ENCODE measurements at places on chromosomes 11 and 22.
A peak's percentile ranks its signal among the peaks of the same experiment; 100 is the strongest.

GRCh38 chr11:124983674-124984511, 29.9 kb downstream of the CCDC15 start:
- no peak for DNase-seq

GRCh38 chr11:134207538-134208239, 16.1 kb downstream of the NCAPD3 start:
- DNase-seq: peak; percentile 30

- DNase-seq: no peak
Observed at GRCh38 chr11:394034-394857, at the start of gene PKP3. PKP3 (plus strand) TSS chr11:394209; CDS start chr11:394293, 84 bp downstream.

- DNase-seq: no peak
Observed at GRCh38 chr11:115217726-115218311, 286.4 kb downstream of the CADM1 start.

- peak; percentile 62 for DNase-seq
Observed at GRCh38 chr22:36277482-36278291, 24.8 kb downstream of the APOL1 start.

- DNase-seq: no peak
Observed at GRCh38 chr22:49274754-49275380, 552.8 kb downstream of the BRD1 start.

DNA sequence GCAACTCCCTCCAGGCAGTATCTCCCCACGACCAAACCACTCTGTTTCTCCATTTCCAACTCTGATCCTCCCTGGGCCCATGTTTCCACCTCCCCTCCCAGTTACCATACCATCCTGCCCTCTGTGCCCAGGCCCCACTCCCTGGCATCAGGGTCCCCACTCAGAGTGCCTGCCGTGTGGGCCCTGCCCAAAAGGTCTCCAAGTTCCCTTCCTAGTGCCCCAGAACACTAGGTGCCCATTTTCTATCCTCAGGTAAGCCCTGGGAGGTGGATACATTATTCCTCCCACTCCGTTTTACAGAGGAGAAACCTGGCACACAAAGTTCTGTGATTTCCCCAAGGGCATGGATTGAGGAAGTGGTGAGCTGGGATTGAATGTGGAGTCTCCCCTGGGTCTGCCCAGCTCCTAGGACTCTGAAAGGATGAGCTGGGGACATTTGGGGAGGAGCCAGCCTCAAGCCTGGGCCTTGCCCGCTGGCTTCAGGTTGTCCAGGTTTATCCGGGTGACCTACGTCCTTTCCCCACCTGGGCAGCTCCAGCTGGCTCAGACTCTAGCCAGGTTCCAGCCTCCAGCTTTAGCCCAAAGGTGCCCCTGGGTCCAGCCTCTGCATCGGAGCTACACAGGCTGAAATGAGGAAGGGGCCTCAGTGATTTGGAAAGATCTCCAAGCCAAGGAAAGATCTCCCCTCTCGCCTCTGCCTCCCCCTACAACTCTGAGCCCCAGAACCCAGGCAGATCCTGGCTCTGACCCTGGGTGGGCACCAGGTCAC, 2.2 kb upstream of the GSTT4 start:
- DNase-seq: no peak

DNA sequence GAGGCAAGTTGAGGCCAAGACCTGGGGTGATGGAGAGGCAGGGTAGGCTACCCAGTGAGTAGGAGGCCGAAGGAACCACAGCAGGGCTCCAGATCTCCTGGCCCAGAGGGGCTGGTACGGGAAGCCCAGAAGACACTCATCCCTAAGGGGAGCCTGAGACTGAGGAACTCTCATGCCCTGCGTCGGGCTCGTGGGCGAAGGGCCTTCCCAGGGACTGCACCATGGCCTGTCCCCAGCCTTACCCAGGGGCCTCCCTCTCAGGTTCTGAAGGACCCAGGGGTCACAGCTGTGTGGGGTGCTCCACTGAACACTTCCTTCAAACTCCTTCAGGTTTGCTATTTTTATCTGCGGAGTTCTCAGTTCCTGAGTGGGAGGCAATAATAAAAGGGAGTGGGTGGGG, 15.8 kb upstream of the SYT12 start:
- DNase-seq: no peak

DNA sequence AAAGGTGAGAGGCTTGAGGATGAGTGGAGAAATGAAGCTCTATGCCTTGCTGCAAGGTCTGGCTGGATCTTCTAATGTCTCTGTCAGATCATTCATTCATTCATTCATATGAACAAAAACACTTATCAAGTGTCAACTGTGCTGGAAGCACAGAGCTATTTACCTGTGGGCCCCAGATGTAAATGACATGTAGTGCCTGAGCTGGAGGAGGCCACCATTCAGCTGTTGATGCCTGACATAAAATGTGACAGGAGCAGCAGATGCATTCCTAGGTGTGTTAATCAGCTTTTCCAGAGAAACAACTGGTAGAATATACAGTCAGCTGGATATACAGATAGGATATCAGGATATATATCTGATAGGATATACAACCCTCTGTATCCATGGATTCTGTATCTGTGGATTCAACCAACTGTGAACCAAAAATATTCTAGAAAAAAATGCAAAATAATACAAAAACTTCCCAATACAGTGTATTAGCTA, 44.5 kb downstream of the TSPAN18 start:
- no peak for DNase-seq

DNA sequence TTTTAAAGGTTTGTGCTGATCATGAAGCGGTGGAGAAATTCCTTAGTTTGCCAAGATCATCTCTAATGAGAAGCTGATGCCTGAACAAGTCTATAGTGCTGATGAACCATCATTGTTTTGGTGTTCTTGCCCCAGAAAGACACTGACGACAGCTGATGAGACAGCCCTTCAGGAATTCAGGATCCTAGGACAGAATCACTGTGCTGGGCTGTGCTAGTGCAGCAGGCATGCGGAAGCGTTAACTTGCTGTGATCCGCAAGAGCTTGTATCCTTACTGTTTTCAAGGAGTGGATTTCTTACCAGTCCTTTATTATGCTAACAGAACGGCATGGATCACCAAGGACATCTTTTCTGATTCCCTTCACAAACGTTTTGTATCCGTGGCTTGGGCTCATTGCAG, 104.1 kb downstream of the TBC1D22A start:
- DNase-seq: no peak

DNA sequence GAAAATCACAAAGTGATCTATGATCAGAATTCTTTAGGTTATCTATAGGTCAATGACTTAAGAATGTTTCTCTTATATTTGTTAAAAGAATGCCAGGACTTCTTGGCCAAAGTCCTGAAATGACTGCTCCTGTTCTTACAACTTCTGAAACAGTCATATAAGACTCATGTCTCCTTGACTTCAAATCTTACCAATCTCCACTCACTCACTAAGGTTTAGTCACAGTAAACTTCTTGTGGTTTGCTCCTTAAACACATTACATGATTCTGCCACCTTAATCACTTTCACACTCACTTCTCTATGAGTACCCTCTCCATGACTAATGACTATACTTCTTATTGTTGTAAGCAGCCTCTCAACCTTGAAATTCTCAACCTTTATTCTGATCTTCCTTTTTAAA, 648.7 kb upstream of the CCDC179 start:
- no peak for DNase-seq

GRCh38 chr11:3074912-3075589, 17.8 kb upstream of the CARS1 start:
- no peak for DNase-seq

DNA sequence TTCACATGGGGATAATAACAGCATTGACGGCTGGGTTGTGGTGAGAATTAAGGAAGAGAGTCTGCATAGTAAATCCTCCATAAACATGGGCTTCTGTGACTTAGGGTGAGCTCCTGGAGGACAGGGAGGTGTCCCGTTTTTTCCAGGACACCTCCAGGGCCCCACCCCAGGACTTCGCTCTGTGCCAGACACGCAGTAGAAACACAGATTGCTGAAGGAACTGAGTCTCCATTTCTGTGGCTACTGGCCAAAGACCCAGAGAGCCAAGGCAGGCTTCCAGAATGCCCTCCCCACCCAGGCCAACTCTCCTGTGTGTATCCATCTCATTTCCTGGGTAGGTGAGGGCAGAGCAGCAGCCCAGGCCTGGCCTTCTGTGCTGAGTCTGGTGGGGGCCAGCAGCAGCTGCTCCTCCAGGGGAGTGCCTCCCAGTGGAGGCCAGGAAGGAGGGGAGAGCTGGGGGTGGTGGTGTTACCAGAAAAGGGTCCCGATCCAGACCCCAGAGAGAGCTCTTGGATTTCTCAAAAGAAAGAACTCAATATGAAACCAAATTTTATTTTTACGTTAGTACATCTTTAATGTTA, 9.5 kb upstream of the RFPL3 start:
- no peak for DNase-seq

DNA sequence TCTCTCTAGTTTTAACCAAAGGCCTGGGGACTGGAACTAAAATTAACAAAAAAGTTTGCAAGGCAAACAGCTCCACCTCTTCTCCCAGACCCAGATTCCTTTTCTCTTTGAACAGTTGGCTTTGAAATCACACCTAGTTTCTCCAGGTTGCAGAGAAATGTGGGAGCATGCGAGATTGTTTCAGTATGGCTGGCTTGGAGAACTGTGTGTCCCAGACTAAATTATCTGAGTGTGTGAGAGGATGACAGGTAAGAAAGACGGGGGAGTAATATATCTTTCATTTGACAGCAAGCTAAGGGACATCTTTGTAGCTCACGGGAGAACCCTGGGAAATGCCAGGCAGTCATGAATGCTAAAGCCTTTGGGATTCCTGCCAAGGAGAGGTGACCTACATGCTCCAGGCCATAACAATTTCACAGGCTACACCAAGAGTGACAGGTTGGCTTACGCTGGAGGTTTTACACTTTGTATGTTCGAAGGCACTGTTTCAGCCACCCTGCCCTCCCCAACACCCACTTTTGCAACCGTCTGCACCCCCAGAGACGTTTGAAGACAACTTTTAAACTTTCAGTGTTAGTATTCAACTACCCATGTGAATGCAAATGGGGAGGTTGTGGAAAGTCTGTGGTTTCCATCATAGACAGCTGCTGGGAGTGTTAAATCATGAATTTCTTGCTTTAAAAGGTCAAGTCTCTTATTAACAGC, 109.3 kb upstream of the SNX19 start:
- no peak for DNase-seq

DNA sequence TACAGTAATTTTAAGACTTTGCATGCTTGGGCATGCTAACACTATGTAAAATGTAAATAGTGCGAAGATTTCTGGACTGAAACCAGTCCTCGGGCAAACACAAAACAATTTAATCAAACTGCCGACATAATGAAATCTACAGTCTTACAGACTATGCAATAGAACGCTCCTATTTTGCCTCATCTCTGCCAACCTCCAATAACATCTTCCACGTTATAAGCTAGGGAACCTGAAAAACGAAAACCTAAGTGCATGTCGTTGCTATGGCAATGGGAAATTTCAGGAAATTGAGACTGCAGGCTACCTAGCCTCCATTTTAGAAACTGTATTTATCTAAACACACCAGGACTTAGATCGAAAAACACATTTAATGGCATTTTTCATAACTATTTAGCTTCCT, 1.1 kb downstream of the CSTF3 start:
- DNase-seq: peak; percentile 58

DNA sequence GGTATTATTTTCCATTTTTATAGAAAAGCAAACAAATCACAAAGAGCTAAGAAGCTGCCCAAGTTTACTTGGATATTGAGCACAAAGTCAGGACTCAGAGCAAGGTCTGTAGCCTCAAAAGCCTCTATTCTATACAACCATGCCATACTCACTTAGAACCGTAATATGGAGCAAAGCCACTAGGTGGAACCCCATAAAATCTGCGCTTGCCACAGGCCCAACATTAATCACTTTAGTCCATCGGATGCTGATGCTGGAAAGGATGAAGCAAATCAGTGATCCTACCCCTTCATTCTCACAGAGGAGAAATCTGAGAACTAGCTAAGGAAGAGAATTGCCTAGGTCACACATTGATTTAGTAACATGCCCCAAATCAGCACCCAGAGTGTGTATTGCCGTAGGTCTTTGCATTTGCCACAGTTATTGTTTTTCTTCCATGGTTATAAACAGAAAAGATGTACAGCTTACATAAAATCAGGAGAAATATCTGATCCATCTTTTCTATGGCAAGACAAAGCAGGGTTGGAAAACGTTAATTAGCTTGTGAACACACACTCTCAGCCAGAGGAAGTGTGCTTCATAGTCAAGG, 56.7 kb upstream of the RAB38 start:
- peak; percentile 54 for DNase-seq

- DNase-seq: no peak
Observed at GRCh38 chr11:82754410-82754809, 20.7 kb upstream of the FAM181B start.

- peak; percentile 100 for DNase-seq
Observed at GRCh38 chr22:24555165-24556039, at the start of gene SNRPD3. SNRPD3 (plus strand) TSS chr22:24555999; CDS start chr22:24557675, 1,676 bp downstream.

- no peak for DNase-seq
Observed at GRCh38 chr11:102868339-102868738, 6.4 kb downstream of the MMP12 start.

DNA sequence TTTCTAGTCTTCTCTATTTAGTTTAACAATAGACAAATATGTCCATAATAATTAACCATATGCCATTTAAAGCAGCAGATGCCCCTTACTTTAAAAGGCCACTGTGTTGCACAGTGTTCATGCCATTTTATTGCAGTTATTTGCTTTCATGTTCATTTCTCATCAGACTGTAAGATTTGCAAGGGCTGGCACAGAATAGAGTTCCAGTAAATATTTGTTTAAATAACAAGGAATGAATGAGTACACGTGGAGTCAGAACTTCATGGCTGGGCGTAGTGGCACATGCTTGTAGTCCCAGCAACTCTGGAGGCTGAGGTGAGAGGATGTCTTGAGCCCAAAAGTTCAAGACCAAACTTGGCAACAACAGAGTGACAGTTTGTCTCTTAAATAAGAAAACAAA, 1228.6 kb downstream of the LRRC4C start:
- no peak for DNase-seq

DNA sequence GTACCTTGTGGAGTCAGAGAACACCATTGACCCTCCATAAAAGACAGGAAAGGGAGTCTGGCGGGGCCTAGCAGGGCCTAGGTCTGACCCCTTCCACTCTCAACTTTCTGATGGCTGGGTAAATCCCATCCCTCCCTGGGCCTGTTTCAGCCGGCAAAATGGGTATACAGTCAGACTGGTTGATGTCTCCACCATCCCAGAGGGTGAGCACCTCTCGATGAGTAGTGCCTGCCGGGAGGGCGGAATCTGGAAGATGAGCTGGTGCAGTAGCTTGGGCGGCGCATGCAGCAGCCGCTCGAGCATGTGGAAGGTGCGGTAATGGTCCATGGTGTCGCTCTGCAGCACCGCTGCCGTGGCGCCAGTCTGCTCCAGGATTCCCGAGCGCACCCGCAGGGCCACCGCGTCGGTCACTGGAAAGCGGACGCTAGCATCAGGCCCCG, 528 bp downstream of the FIBP start:
- no peak for DNase-seq

DNA sequence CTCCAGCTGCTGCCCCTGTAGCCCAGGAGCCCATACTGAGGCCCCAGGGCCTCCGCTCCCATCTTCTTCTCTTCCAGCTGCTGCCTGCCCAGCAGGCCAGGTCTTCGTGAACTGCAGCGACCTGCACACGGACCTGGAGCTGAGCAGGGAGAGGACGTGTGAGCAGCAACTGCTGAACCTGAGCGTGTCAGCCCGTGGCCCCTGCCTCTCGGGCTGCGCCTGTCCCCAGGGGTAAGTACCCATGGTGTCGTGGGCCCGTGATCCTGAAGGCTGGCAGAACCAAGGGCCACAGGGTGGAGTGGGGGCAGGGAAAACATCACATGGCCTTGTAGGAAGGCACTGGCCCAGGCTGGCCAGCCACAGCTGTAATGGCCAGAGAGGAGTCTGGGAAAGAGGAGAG, 31.2 kb downstream of the OTOG start:
- no peak for DNase-seq

- no peak for DNase-seq
Observed at GRCh38 chr11:119852741-119853140, 123.7 kb upstream of the NECTIN1 start.

- DNase-seq: no peak
Observed at GRCh38 chr11:9947231-9947864, 283.5 kb downstream of the SWAP70 start.

All from suppressor macrophage treated with lipopolysaccharide for 4 hours (primary cell).